Nephron progenitor cell (in vitro differentiated cells): ENCODE measurements at places on chromosomes 13 and 19.

GRCh38 chr13:78227709-78228108 lies 309.1 kb upstream of the EDNRB start:
- no peak for DNase-seq

- no peak for DNase-seq
These were observed 5.0 kb downstream of the PAK4 start for GRCh38 chr19:39130337-39131254.

DNA sequence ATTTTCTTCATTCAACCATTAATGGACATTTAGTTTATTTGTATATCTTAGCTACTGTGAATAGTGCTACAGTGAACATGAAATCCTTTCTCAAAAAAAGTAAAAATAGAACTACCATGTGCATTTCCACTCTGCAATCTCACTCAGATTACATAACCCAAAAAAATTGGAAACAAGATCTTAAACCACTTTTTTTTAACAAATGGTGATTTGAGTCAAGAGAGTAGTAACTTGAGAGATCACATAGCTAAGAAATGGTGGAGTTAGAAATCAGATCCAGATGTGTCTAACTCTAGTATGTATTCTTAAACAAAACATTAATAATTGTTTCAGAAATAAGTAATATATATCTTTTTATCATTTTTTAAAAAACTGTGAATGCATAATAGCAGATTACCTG lies 318.3 kb upstream of the SGCG start:
- no peak for DNase-seq

DNA sequence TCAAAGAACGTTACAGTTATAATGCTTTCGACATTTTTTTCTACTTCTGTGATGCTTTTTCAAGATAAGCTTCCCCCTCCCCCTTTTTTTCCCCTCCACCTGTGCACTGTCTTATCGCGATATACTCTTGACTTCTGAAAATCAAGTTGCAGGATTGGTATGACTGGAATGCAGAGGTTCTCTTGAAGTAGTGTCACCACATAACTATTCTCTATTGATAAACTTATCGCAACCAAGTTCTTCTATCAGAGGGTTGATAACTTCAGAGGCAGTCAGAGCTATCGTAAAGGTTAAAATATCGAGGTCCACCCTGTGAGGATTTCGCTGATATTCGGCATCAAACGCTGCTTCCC lies 820 bp downstream of the EID2 start:
- no peak for DNase-seq
